ENCODE measurements at places on chromosomes 7 and 10. TPM values are rescaled to one million over a fixed set of nuclear protein-coding genes. Genes with fewer than 3 reads are reported as not detected.

Gene HOXA10
- total RNA-seq = not detected

Gene GIMAP6
- not detected for total RNA-seq

Gene SLC13A4
- 0.59 TPM for total RNA-seq

Gene PNLIPRP2
- not detected for total RNA-seq

Gene CAMK1D
- 0.67 TPM for total RNA-seq

Gene EIF5AL1
- total RNA-seq = 0.50 TPM

Gene CCDC172
- total RNA-seq = not detected

Gene PDE1C
- total RNA-seq = 2.9 TPM

Gene FAM13C
- total RNA-seq = 0.50 TPM

Gene RTKN2
- total RNA-seq = 0.89 TPM
